Cardiac fibroblast (primary cell): ENCODE measurements at places on chromosomes 4 and X.

DNA sequence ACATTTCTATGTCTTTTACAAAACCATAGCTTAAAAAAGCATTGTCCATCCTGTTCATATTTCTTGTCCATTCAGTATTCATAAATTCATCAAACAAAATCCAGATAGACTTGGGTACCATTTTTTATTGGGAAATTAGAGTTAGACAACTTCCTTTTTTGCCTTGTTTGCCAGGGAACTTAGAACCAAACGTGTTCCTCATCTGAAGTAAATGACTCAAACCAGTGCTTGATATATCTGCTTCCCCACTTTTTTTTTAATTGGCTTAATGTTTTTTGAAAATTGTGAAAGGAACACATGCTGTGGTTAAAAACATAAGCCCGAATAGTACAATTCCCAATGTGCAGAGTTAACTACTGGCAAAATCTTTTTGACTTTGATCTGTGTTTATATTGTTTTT is 44.2 kb downstream of the DLG3 start:
- no peak for DNase-seq

- no peak for DNase-seq
Observed at GRCh38 chr4:187865914-187866313, 129.7 kb upstream of the ZFP42 start.

DNA sequence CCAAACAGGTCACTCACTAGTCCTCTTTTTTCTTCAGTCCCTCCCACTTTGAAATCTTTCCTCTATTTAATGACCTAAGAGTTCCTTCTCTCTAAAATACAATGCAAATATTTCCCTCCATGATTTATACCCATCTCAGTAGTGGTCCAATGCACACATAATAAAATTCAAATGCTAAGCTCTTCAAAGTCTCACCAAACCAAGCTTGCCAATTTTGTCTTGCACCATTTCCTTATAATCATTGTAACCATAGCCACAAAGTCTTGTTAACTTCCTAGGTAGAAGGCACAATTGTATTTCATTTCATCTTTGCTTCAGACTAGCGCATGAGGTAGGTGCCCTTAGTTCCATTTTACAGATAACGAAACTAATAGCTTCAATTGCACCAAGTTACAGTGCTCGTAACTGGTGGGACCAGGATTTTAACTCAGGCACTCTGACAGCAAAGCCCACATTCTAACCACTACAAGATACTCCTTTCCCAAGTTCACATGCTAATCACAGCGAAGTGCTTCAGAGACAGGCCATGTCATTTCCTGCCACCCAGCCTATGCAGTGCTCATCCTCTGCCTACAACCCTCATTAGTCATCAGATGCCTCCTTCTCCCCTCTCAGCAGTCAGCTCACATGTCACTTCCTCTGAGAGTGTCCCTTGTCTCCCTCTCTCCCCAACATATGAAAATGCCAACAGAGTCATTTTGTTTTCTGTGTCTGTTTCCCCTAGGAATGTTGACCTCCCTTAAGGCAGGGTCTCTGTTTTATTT is 66.9 kb upstream of the PPARGC1A start:
- peak; percentile 30 for DNase-seq

DNA sequence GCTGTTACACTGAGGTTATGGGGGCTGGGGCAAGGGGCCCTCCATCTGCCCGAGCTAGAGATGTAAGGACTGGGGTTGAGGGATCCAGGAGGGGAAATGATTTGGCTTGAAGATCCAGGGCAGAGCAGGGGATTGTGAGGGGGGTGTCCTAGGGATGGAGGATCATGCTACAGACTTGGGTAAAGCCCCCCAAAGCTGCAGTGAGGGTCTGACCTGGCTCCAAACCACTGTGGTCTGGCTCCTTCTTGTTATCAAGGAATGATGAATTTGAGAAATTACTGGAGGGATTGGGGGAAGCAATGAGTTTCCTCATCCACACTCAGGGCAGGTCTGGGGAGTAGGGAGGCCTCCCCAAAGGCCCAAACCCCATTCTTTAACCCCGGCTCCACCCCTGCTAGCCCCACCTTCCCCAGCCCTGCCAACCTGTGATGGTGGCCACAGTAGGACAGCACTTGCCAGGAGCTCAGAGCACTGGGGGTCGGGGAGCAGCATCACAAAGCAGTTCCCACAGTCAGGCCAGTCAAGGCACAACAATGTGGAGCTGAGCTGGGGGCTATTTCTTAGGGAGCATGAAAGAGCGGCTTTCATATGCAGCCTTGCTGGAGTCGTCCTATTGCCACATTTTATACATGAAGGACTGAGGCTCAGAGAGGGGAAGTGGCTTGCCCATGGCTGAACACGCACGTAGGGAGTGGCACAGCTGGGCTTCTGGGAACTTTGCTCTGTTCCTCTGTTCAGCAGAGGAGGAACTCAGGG is 165.5 kb downstream of the EFNB1 start:
- DNase-seq = no peak

DNA sequence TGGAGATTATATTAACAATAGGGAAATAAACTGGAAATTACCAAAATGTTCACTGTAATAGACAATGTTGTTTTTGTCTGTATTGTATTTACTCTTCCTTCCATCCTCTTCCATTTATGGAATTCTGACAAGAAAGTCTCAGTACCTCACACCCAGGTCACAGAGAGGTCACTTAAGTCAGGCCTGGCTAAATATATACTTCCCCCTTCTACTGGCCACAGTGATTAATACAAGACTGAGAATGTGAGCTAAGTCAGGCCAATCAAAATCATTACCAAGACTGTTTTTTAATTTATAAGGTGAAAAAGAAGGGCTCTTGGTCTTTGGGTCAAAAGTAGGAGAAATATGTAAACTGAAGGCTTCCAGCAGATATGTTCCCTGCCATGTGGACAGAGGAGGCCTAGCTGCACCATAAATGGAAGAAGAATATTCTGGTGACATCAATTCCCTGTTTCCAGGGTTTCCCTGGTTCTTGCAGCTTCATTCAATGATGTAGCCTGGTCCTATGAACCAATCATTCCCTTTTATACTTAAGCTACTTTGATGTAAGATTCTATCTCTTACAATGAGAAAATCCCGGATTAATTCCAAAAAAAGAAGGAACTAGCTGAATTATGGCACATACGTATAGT is 64.3 kb downstream of the LRBA start:
- DNase-seq = no peak

GRCh38 chr4:134343081-134343480 is 141.5 kb upstream of the PABPC4L start:
- DNase-seq = no peak

- peak; percentile 98 for DNase-seq
Observed at GRCh38 chr4:53932796-53933610, 131.4 kb downstream of the CHIC2 start.

DNA sequence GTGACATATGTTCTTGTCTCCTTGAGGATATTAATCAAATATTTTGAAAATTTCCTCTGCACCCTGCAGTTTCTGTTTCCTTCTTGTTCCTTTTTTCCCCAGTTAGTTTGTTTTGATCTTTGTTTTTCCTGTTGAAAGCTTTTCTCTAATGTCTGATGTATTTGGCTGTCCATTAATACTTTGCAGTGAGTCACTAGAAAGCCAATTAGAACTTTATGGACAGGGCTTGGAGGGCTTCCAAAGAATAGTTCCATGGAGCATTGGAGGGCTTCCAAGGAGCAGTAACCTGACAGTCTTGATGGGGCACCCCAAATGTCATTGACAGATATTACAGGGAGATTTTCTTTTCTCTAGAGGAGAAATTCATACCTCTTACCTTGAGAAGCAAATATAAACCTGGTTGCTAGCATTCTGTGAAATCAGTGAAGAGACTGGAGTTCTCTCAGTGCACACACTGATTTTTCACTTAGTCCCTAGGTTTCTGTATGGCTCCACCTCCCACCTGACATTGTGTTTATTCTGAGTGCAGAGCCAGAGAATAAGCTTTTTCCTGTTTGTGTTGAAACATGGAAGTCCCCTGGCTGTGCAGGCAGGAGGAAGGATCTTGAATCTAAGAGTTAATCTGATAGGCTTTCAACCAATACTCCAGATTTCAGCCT is 26.5 kb downstream of the SPARCL1 start:
- peak; percentile 42 for DNase-seq

- peak; percentile 9 for DNase-seq
Observed at GRCh38 chrX:111519215-111519614, 7.8 kb downstream of the SERTM2 start.

- DNase-seq = peak; percentile 14
Observed at GRCh38 chrX:44352758-44353157, 9.3 kb upstream of the EFHC2 start.

- DNase-seq = no peak
Observed at GRCh38 chr4:29043411-29043810, 1676.8 kb upstream of the PCDH7 start.

DNA sequence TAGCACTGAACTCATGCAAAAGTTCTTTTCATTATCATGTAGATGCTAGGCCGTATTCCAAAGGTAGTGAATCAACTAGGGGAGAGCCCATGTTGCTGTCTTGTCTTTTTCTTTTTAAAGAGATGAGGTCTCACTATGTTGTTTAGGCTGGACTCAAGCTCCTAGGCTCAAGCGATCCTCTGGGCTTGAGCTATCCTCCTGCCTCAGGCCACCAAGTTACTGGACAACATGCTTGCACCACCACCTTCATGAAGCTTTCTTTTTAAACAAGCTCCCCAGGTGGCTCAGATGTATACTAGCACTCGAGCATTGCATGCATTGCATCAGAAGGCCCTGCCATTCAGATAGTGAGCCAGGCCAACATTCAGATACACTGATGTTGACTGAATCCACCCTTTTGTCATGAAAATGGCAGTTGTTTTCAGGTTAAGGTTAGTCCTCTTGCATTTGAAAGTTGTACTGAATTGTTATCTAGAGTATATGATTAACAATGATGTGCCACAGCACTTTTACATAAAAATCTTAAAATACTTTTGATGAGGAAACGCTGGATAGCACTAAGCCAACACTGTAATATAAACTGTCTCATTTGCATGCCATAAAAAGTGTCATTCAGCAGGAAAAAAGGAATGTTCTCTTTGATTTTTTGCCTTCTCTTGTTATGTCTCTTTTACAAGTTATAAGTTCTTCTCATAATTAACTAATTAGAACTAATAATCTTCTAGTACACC is 76.7 kb downstream of the FNIP2 start:
- no peak for DNase-seq

- no peak for DNase-seq
Observed at GRCh38 chr4:173685165-173685830, 155.3 kb upstream of the HAND2 start.

DNA sequence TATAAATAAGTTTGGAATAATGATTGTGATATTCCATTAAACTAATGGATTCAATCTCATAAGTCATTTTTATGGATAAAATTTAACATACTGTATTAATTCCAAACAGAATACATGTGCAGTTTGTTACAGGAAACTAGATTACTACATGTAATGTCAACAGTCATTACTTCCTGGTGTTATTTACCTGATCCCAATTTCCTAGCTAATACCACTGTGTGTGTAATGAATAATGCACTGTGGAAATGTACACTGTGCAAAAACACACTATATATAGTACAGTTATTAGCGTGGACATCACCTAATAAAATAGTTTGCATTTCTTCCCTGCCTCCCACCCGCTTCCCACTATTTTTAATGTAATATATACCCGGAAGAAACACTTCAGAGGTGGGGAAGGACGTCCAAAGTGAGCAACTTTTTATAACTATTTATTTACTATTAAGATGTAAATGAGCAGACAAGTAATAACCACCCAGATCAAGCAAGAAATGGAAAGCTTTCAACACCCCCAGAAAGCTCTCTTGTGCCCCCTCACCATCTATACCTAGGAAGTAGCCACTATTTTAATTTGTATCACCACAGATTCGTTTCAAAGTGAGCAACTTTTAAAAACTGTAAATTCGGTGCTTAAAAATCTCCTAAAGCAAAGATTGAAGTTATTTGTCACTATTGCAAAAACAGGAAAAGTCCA is 219.1 kb downstream of the THOC2 start:
- DNase-seq = no peak

DNA sequence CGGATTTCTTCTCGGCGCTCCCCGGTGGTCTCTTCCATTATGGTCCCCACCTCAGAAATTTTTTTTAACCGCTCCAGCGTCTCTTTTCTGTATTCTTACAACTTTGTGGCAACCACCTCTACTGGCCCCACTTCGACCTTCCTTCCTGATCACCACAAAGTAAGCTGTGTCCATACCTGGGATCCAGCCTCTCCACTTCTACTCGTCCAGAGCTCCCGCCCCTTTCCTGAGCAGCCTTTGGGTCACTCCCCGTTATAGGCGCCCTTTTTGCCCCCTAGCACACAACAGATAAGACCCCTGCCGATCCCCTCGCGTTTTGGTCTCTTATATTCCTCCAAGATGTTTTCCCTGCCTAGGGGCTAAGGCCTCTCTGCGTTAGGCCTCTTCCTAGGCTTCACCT is 557 bp downstream of the PIGG start:
- DNase-seq = no peak

DNA sequence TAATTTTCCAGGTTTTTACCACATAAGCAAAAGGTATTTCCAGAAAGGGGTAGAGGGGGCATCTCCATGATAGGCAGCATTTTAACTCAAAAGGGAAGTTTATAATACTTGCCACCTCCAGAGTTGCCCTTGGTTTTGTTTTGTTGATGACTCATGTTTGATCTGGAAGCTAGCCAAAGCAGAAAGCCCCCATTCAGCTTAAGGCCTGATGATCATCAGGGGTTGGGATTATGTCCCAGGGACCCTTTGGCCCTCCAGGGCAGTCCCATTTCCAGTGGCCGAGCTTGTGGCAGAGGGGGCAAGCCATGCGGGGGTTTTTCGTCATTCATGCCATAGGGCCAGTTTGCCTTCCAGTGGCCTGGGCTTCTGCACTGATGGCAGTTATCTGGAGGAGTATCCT is 143.0 kb upstream of the PLAC1 start:
- DNase-seq = no peak

DNA sequence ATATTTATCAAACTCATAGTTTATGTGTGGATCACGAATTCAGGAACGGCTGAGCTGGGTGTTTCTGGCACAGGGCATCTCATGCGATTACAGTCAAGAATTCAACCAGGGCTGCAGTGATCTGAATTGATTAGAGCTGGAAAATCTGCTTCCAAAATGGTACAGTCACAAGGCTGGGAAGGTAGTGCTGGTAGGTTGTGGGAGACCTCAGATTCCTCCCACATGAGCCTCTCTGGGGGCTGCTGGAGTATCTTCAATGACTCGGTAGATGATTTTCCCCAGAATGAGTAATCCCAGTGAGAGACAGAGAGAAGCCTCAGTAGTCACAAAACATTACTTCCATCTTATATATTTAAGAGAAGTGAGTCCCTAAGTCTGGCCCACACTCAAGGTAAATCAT is 36.2 kb upstream of the PRDX4 start:
- DNase-seq = no peak

DNA sequence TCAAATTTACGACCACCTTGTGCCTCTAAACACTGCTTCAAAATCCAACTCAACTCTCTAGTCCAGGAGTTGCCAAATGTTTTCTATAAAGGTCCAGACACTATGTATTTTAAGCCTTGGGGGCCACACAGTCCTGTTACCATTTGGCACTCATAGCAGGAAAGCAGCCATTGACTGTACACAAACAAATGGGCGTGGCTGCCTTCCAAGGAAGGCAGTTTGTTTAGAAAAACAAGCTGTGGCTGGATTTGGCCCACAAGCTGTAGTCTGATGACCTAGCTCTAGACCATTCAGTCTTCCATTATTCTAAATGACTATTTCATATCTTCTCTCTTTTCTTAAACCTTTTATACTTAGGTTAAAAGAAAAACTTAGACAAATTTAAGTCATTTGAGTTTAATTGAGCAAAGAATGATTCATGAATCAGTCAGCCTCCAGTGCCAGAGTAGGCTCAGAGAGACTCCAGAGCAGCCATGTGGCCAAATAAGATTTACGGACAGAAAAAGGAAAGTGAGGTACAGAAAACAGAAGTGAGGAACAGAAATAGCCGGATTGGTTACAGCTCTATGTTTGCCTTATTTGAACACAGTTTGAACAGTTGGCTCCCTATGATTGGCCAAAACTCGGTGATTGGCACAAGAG is 825.8 kb upstream of the LCORL start:
- no peak for DNase-seq
